ENCODE measurements at places on chromosomes 11 and 22.

DNA sequence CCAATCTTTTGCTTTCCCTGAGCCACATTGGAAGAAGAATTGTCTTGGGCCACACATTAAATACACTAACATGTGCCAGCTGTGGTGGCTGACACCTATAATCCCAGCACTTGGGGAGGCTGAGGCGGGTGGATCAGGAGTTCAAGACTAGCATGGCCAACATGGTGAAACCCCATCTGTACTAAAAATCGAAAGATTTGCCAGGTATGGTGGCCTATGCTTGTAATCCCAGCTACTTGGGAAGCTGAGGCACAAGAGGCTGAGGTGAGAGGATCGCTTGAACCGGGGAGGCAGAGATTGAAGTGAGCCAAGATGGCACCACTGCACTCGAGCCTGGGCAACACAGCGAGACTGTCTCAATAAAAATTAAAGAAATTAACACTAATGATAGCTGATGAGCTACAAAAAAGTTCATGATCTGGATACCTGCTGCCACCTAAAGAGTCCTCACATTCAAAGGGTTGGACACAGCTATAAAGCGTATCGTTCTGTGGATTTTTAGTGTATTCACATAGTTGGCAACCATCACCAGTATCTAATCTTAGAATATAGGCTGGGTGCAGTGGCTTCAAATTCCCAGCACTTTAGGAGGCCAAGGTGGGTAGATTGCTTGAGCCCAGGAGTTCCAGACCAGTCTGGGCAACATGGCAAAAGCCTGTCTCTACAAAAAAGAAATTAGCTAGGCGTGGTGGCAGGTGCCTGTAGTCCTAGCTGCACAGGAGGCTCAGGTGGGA is 3.4 kb upstream of the LDHC start:
- no peak for DNase-seq

GRCh38 chr11:9529334-9529650 is 44.2 kb upstream of the WEE1 start:
- no peak for DNase-seq

GRCh38 chr11:72278905-72279304 is 34.9 kb upstream of the PHOX2A start:
- no peak for DNase-seq

DNA sequence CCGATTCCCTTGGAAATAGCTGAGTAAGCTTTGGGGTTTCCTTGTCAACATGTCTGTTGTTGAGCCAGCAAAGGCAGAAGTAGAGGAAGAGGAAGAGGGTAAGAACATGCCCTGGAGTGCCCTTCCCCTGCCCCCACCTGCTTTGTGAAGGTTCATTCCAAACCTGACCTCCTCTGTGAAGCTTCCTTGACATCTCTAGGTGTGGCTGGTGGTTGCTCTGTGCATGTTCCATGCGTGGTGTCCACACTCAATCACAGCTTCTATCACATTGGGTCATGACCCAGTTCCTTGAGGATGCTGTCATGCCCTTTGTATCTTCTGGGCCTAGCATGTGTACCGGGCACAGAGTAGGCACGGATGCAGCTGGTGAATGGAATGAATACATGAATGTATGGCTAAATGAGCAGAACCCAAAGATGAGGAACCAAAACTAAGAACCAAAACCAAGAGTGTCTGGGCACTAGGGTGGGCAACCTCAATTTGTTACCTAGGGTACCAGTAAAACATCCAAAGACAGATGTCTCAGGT is 23.7 kb upstream of the FXYD6 start:
- no peak for DNase-seq

GRCh38 chr11:134037046-134037908 is 31.6 kb upstream of the JAM3 start:
- DNase-seq, result peak; percentile 73

DNA sequence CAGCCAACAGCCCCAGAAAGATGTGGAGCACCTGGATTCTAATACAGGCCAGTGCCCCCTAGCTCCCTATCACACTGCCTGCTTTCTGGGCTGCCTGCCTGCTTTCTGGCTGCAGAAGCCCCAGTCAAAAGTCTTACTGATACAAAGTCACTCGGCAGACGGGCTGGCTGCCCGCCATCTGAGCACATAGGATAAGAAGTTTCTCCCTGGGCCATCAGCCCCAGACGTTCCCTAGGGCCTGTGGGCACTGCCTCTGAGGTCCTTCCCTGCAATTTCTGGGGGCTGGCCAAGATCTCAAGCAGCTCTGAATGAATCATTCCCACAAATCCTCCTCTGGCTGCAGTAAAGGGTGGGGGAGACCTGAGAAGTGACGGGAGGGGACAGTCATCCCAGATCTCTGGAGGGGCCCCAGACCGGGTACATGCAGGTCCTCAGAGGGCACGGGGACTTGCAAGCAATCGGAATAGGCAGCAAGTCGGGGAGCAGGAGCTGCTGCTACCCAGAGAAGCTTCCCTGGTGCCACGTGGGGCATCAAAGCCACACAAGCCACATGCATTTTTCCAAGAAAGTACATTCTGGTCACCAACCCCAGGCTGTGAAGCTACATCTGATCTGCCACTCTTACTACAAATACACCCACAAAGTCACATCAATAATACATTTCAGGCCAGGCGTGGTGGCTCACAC is 4.7 kb downstream of the TPST2 start:
- DNase-seq, result peak; percentile 63

DNA sequence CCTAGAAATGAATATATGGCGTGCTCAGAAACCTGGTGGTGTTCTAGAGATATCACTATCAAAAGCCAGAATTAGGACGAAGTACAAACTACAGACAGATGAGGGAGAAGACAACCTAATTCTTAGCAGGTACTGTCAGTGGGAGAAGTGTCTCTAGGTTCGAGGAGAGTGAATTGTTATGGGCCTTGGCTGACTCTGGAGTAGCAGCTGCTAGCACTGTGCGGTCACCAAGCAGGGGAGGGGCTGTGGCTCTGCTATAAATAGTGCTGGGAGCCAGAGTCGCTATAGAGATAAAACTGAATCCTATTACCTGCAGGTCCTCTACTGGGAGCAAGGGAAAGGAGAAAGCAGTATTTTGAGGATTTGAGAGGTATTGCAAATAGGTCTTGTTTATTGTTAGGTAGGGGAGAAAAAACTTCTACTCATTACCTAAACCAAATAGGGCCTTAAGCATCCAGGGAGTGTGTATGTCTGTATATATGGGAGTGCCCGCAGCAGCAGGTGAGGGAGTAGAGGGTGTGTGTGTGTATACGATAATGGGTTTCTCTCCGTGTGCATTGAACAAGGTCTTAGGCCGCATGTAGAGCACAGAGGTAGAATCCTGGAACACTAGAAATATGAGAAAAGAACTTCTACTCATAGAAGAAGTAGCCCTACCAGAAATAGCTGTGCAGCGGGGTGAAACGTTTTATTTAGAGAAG is 2.2 kb downstream of the MADD start:
- no peak for DNase-seq

- DNase-seq, result no peak
Observed at GRCh38 chr11:70531281-70532065, 133.1 kb downstream of the CTTN start.

DNA sequence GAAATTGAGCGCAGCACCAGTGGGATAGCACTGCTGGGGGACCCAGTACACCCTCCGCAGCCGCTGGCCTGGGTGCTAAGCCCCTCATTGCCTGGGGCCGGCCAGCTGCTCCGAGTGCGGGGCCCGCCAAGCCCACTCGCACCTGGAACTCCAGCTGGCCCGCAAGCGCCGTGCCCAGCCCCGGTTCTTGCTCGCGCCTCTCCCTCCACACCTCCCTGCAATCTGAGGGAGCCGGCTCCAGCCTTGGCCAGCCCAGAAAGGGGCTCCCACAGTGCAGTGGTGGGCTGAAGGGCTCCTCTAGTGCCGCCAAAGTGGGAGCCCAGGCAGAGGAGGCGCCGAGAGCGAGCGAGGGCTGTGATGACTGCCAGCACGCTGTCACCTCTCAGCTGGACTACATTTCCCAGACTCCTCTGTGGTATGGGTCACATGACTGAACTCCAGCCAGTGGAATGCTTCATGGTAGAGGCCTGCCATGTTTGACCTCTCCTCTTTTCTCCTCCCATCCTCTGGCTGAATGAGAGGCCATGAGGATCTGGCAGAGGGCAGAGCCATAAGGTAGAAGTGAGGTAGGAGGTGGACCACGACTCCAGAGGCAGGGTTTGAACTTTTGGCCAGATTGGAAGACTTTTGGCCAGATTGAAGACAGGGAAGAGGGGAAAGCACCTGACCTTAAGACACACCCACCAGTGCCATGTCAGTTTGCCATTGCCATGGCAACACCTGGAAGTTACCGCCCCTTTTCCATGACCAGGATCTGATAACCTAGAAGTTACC is 6.2 kb downstream of the MRGPRD start:
- DNase-seq, result peak; percentile 57

DNA sequence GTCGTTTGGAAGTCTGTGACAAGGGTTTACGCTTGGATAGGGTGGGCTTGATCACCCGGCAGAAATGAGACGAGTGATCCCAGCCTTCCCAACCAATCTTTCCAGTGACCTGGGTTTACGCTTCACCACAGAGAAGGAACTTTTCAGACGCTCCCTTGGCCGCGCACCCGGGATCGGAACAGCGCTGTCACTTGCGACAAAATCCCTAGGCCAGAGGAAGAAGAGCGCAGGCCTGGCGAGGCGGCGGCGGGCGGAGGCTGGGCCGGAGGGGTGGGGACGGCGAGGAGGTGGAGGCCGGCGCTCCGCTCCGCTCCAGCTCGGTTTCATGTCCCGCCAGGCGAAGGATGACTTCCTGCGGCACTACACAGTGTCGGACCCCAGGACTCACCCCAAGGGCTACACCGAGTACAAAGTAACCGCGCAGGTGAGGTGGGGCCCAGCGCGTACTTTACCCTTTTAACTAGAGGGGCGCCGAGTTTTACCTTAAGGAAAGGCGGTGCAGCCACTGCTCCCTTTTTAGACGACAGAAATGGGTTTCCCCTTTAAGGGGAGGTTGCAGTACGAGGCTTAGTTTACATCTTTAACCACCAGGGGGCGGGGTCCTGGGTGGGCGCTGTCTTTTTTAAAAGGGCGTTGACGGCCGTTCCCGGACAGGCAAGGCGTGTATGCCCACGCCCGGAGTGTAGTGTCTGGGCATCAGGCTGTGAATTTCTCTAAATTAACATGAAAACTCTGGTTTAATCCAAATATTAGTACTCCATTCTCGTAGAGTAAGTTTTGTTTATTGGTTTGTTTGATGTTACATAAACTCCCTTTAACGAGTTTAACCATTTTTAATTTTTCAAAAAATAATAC is at the start of gene SNX15:
TSS of gene SNX15 (plus strand) at position 227 of the 855 bp plus-strand sequence. CDS start at position 326, 99 bp downstream.
- DNase-seq, result peak; percentile 93

DNA sequence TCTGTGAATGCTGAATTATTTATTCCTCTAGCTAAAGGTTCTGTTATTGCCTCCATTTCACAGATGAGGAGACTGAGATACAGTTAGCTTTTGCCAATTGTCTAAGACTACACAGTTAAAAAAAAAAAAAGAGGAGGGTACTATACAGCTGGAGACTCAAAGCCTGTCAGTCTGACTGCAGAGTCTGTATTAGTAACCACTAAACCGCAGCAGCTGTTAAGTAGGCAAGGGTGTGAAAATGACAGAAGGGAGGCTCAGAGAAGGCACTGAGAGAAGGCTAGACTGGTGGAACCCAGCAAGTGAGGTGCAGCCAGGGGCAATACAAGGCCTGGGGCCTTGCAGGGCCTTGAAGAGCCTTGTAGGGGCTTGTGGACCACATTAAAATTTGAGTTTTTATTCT is 181.2 kb downstream of the CSNK2A3 start:
- DNase-seq, result no peak

- DNase-seq, result no peak
Observed at GRCh38 chr11:68090706-68091105, 30.5 kb downstream of the CHKA start.

- no peak for DNase-seq
Observed at GRCh38 chr11:109383306-109383705, 38.7 kb upstream of the C11orf87 start.

DNA sequence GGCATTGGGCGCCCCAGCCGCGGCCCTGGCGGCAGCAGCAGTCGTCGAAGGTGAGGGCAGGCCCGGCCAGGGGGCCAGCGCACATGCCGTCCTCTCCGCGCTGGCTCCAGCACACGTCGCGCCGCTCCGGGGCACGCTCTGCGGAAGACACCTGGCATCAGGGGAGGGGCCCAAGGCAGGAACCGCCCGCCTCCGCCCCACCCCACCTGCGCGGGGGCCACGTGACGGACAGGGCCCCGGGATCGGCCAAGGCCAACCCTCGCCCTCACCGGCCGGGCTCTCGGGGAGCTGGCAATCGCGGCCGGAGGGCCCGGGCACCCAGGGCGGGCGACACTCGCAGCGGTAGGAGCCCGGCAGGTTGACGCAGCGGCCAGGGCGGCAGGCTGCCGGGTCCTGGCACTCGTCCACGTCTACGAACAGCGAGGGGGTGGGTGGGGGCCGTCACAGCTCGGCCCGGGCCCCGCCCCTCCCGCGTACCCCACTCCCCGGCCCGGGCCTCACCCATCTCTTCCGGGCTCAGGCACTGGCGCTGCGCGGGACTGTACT is 14.9 kb downstream of the SCYL1 start:
- no peak for DNase-seq

DNA sequence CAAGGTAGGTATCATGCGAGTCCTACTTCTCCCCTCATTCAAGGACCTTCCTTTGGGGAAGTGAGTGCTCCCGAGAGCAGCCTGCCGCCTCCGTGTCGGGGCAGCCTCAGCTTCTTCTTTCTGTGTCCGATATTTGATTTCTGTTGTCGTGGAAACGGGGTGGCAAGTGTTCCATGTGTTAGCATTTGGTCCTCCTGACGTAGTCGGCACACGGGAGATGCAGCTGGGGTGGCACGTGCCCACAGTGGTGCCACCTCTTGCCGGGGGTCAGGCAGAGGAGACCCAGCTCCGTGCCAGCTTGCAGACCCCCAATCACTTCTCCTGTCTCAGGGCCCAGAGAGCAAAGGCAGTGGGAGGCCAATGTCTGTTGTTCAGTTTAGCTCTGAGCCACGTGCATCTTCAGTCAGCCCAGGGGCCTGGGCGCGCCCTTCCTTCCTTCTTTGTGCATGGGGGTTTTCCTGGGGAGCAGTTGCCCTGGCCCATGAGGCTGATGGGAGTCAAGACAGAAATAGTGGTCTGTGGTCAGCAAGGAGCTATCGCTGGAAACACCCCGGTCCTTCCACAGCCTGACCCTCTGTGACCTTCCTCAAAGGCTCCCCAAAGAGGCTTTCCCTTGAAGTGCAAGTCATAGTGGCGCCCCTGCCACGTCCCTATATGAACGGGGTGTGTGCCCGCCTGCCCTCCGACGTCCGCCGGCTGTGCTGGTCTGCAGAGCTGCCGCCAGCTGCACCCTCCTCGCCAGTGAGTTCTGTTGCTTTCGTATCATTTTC is 44.5 kb downstream of the PARVB start:
- DNase-seq, result no peak

DNA sequence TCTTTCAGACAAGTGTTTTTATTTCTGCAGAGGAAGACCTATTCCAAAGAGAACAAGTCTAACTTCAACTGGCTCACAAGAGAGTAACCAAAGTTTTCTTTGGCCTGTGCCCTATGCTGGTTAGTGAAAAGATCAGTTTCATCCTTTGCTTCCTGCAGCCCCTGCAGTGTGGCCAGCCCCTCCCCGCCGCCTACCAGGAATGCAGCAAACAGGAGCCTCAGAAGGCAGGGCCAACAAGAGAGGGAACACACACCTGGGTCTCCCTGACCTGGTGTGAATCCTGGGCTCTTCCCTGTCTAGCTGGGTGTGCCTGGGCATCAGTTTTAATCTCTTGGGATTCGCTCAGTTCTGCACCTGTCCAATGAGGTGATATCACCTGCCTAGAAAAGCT is 21.5 kb upstream of the SCARF2 start:
- DNase-seq, result no peak

- DNase-seq, result peak; percentile 12
Observed at GRCh38 chr11:123740787-123741158, 687 bp downstream of the ZNF202 start.

- no peak for DNase-seq
Observed at GRCh38 chr11:75589933-75590332, 27.9 kb downstream of the SERPINH1 start.

GRCh38 chr11:58739725-58740430 is 8.1 kb upstream of the GLYAT start:
- DNase-seq, result peak; percentile 16

All from AG08396 (cell line).